Nephron progenitor cell (in vitro differentiated cells): ENCODE measurements at places on chromosomes 6 and 20.

DNA sequence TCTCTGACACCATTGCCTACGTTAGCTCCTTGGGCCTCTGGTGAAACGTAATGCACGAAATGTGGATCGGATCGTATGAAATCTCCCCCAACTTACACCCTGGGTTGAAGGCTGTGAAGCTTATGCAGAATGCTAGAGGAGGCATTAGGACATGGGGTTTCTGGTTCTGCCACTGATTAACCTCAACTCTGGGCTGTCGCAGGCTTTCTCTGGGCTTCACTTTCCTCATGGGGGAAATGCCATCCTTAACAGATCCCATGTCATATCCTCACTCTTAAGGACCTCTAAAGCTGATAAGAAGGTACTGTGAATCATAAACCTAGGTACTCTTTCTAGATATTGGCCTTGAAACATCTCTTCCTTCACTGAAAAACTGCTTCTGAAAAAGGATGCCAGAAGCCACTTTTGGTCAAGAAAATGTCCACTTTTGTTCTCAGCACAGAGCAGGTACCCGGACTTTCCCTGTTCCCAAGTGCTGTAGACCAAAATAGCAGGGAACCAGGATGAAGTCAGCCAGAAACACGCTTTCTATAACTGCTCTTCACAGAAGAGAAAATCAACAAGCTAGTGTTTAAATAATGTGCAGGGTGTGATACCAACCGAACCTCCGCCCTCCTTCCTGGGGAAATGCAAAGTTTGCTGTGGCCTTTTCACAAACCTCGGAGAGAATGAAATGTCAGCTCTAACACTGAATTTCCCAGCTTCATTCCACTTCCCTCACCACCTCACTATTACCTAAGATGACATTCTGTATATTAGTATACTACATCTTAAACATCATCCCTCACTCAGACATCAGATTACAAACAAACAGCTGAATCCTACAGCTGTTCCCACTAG is 118.9 kb downstream of the BACH2 start:
- DNase-seq = no peak

- no peak for DNase-seq
Measured at GRCh38 chr6:13302751-13303667, 25.3 kb downstream of the TBC1D7 start.

GRCh38 chr6:132023490-132023889 is 72.3 kb upstream of the CCN2 start:
- no peak for DNase-seq

- peak; percentile 57 for DNase-seq
Measured at GRCh38 chr6:17393892-17394631, 667 bp downstream of the CAP2 start.

GRCh38 chr6:100260584-100260983 is 204.1 kb downstream of the SIM1 start:
- DNase-seq = no peak

GRCh38 chr20:64021124-64021975 is 14.6 kb upstream of the C20orf204 start:
- DNase-seq = no peak

DNA sequence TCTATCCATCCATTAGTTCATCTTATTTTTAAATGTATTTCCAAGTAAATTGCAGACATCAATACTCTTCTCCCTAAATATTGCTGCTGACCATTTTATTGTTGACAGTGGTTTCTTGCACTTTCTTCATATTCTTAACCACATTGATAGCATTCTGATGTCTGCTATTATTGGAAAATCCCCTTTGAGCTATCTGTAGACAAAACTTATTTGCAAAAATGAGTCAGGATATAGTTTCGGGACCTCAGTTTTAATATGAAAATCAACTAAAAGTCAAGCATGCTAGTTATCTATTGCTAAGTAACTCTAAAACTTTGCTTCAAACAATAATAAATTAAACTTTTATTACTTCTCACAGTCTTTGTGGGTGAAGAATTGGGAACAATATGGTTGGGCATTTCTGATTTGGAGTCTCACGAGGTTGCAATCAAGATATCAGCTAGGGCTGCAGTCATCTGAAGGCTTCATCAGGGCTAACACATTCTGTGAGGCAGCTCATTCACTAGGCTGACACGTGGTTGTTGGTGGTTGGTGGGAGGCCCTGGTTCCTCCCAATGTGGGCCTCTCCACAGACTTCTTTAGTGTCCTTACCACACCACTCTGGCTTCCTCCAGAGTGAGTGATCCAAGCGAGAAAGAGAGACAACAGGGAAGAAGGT is 32.7 kb downstream of the CD109 start:
- no peak for DNase-seq

DNA sequence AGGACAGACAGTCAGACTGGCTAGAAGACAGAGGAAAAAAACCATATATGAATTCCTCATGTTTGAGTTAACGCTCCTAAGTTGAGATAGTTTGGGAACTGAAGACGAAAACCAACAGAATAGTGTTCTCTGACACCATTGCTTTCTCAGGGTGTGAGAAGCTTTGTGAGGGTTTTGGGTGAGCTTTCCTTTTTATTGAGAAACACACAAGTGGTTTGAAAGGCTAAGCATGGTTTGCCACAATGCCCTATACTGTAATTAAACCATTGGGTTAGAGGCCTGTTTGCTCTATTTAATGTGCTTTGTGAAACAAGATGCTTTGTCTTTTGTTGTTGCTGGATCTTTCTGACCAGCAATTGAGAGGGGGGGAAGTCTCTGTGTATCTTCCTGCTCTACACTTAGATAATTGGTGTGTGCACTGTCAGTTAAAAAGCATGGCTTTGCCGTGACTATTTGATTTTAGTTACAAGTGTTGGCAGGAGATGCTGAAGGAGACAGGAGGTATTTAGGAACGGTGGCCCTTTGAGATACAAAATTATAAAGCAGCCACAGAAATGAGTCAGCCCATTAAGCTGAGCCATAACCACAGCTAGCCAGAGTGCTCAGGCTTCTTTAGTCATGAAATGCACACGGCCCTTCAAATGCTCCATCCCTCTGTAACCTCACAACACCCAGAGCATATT is 273.0 kb upstream of the PREP start:
- no peak for DNase-seq

GRCh38 chr6:109611502-109611901 is 79.5 kb downstream of the AK9 start:
- DNase-seq = no peak

GRCh38 chr6:149888093-149888492 is 9.8 kb downstream of the RAET1E start:
- DNase-seq = no peak

- DNase-seq = no peak
Measured at GRCh38 chr6:69827276-69827893, 30.6 kb upstream of the LMBRD1 start.

GRCh38 chr6:45923831-45924391 is 91.7 kb downstream of the CLIC5 start:
- no peak for DNase-seq

DNA sequence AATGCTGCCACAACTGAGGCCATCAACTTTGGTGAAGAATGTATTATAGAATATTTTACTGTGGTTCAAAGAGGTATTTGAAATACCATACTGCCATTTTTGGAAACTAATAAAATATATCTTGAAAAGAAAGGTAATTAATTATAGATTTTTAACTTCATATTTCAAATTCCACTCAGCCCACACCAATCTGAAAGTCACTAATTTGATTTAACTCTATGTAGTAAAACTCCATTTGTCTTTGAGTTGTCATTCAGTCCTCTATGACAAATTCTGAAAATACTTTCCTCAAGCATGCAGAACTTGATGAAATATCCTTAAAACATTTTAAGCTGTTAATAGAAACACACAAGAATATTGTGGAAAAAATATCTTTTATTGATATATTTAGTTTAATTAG is 1196.7 kb upstream of the CITED2 start:
- DNase-seq = no peak

- peak; percentile 64 for DNase-seq
Measured at GRCh38 chr6:6007366-6008088, 802 bp upstream of the NRN1 start.

DNA sequence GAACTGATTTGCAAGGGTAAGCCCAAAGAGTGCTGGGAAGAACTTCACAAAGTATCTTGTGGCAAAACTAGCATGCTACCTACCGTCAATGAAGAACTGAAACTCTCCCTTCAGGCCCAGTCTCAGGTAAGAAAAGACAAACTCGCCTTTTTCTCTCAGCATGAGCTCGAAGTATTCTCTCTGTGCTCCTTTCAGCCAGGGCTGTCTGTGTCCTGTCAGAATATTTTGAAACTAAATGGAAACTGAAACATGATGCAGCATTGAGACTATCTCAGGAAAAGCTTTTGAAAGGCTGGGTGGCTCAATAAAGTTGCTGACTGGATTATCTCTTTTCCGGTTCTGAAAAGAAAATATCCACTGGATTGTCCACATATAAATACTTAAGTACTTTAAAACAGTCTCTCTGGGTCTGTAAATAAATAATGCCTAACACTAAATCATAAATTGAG is 696 bp downstream of the CALHM5 start:
- no peak for DNase-seq

GRCh38 chr6:1855890-1856289 is 246.2 kb downstream of the FOXC1 start:
- DNase-seq = no peak

GRCh38 chr6:43681303-43681702 is 6.3 kb downstream of the MRPS18A start:
- DNase-seq = no peak

- DNase-seq = no peak
Measured at GRCh38 chr6:136685540-136686108, 106.7 kb downstream of the MAP3K5 start.

GRCh38 chr20:63296531-63297299 is 3.7 kb downstream of the COL20A1 start:
- no peak for DNase-seq

GRCh38 chr6:37822851-37823682 is 3.5 kb downstream of the ZFAND3 start:
- DNase-seq = no peak

DNA sequence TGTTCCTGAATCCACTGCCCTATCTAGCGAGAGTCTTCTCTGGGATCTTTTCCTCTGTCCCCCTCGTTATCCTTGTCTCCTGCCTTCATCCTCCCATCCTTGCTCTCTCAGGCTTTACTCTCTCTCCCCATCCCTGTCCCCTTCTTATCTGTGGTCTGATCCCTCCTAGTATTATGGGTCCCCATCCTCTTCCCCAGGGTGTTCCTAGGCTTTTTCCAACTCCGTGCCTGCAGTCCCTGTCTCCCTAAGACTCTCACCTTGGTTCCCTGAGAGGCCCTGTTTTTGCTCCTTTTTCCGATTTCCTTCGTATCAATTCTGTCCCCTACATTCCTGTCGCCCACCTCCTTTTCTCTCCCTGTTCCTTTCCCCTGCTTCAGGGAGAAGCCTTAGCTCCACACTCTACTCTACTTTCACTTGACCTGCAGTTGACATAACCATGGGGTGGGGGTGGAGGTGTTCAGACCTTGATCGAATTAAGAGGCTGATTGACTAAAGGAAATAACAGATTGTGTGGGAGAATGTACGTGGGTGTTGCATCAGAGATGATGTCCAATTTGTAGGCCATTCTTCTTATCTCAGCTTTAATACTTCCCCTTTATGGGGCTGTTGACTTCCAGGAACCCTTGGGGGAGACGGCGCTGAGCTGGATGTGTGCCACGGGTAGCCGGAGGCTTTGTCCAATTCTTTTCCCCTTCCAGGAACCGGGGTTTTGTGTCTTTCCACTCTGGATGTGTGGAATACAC is 905 bp downstream of the PPARD start:
- no peak for DNase-seq

DNA sequence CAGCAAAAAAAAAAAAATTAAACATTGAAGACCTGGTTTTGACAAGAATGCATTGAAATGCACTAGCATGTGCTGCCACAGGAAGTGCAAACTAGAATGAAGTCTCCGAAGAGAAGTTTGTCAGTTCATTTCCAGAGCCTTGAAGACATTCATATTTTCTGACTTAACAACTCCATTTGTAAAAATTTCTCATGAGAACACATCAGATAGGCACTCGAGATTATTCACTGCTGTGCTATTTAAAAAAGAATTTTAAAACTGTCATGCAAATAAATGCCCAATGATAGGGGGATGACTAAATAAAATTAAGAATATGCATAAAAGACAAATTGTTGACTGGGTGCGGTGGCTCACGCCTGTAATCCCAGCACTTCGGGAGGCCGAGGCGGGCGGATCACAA is 394.6 kb upstream of the JARID2 start:
- DNase-seq = no peak

DNA sequence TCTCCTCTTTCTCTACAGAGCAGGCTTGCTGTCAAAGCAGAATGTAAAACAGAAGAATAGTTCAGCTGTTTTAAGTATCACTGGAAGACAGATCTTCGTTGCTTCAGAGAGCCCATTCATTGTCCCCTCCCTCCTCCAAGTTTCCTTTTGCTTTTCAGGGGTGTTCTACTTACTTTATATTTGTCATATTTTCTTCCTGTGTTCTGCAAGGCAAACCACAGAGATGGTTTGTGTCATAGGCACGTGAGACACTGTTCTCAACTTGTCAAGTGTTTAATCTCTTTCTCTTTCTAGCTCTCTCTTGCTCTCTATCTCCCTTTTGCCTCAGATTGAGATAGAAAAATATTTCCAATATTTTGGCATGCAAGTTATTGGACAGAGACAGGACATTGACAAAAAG is 228.9 kb upstream of the DEFB112 start:
- DNase-seq = no peak

DNA sequence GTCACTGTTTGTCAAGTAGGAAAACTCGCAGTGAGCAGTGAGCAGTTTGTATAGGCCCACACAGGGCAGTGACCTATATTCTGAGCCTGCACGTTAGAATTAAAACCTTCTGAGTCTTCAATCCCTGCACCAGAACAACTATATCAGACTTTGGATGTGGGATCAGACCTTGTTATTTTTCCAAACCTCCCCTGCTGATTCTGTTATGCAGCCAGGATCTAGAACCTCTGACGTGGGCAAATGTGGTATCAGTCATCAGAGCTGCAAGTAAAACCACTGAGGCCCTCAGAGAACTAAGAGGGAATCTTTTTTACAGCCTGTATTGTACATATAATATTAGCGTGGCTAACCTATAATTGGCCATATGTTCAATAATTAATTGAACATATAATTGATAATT is 32.0 kb upstream of the AKAP7 start:
- no peak for DNase-seq

DNA sequence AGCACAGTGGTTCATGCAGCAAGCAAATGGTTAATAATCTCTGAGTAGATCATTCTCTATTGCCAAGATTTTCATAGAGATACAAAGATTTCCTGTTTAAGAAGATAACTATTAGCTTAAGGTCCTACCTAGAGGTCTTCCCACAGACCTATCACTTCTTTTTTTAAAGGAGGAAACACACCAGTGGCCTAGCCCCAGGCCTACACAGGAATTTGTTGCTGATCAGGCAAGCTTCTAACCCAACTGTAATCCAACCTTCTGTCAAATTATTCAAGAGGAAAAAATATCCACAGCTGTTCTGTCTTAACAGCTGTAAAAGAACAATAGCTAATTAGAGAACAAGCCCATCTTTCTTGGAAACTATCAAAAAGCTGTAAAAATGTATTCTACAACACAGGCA is 332.8 kb downstream of the BTBD9 start:
- DNase-seq = no peak

DNA sequence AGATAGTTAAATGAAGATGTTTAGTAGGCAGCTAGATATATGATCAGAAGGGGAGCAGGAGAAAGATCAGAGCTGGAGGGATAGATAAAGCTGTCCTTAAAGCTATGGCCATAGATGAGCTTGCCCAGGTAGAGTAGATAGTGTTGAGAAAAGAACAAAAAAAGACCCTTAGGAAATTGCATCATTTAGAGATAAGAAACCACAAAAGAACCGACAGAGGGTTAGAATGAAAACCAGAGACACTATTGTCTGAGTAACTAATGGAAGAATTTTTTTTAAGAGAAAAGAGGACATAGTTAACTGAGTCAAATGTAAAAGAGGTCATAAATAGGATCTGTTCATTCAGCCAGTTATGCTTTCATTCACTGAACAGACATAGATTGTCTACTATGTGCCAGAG is 101.8 kb downstream of the TNFAIP3 start:
- DNase-seq = no peak
